ENCODE measurements at places on chromosomes 7 and 10.

DNA sequence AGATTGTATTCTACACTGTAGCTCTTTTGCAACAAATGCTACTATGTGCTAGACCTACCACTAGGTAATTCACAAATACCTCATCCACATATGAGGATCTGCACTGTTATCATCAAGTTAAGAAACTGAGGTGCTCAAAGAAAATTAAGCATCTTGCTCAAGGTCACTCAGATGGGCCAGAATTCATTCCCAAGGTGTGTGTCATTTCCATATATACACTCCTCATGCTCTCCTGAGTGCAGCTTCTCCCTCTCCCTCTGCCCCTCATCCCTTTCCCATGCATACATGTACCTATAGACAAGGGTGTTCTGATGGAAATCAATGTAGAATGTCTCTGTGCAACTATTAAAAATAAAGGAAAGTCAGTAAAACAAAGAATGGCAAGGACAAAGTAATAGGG is 146.2 kb downstream of the ZNF438 start:
- DNase-seq, result no peak

- DNase-seq, result no peak
Observed at GRCh38 chr7:142436601-142437000, 178.7 kb upstream of the PRSS58 start.

DNA sequence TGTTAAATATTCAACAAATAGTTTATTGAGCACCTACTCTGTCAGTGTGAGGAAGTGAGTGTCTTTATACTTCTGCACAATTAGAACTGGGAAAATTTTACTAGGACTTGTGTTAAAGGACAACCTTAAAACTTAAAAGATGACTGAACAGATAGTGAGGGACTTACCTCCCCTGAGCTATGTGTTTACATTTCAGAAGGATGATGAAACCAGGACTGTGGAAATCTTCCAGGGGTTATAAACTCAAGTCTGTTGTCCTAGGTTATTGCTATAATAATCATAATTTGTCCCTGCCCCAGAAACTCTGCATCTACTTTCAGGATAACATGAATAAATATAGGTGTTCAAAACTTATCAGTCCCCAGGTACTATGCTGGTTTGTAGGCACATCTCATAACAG is 261.0 kb upstream of the MKLN1 start:
- no peak for DNase-seq

DNA sequence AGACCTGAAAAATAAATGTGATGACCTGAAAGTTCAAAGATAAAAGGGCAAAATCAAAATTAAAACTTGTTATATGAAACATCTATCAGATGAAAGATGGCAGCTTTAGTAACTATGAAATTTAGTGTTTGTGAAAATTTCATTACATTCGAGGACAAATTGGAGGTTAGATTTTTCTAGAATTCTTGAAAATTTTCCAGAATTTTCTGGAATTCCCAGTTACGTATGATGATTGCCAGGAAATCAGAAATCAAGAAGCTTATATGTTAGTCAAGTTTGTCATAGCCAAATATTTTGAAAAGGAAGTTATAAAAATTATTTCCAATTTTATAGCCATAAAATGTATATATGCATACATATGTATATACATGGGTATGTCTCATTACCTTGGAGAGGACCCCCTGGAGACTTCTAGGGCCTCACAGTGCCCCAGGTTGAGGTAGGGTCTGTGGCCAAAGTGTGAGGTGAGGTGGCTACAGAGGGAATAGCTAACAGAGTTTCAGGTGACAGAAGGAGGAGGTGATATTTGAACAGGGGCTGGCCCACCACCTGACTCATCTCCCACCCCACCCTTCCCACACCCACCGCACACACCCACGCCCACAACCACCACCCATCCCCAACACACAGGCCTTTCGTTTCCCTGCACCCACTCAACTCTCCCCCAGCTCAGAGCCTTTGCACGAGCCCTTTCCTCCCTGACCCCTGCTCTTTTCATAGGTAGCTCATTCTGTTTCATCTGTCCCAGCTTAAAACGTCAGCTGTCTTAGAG is 21.5 kb downstream of the C10orf105 start:
- DNase-seq, result no peak

DNA sequence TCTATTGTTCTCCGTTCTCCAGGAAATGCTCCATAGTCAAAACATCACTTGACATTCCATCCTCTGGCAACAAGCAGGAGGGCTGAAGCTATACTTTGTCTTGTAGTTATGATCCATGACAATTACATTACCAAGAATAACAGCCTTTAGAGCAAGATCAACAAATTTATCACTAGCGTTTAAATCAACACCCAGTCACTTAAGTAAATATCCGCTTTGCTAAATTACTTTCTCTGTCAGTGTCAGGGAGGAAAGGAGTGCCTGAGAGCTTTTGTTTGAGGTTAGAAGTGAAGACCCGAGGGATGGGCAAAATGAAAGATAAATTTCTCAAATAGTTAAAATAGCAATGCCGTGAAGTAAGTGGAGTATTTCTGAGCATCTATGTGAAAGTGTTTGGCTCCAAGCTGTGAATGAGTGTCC is 236.1 kb upstream of the BMPER start:
- no peak for DNase-seq

GRCh38 chr7:28575241-28575643 is 162.9 kb downstream of the CREB5 start:
- DNase-seq, result no peak

DNA sequence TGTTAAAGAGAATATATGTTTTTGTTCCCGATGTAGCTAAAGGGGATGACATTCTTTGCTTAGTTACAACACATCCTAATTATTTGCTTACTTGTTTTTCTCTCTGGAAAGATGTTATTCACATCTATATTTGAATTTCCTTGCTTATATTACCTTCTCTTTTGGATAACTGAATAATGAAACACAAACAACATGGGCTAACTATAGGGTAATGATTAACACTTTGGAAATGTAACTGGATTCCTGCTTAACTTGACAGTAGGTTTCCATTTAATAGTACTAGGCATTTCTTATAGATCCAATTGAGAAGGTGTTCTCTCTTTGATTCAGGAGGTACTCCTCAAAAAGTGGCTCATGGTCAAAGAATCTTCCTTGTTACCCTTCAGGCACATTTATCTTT is 141.1 kb downstream of the CCSER2 start:
- DNase-seq, result peak; percentile 6

DNA sequence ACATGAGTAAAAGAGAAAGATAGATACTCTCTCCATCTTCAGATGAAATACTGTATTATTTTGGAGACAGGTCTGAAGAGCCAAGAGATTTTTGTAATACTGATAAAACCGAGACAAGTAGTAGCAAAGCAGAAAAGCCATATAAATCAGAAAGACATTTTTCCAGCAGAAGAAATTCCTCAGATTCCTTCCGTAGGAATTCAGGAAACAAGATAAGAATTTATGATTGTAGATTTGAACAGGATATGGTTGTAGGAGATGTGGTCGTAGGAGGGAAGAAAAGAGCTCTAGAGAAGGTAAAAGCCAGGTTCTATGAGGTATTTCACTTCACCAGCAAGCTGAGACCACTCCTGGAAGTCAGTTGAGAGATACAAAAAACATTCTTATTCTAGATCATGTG is 17.6 kb upstream of the AASS start:
- no peak for DNase-seq

DNA sequence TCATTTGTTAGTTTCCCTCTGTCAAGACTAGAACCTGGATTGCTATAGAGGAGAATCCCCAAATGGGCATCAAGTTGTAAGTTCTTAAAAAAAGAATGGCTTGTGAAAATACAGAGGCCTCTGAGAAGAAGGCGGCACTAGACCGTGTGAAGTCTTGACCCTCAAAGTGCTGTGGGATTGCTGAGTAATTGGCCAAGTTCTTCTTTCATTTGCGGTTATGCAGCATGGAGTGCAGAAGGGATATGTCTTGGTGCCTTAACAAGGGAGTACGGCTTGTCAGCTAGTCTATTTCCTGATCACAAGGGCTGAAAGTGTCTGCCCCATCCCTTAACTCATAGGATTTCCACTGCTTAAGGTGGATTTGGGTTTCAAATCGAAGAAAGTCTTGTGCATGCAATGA is 81.2 kb downstream of the MKX start:
- DNase-seq, result no peak

DNA sequence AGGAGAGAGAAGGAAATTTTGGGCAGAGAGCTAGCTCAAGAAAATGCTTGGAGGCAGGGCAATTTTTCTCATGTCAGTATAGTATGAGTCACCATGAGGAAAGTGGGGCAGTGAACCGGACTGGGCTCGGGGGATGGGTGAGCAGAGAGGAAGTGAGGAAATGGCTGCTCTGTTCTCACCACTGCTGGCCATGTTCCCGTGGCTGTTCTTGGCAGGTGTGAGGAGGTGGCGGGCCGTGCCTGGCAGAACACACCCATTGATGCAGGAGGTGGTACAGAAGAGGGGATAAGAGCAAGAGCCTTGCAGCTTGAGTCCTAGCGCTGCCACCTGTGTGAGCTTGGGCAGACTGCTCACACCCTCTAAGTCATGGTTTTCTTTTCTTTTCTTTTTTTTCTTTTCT is 304.4 kb upstream of the LYZL1 start:
- no peak for DNase-seq

DNA sequence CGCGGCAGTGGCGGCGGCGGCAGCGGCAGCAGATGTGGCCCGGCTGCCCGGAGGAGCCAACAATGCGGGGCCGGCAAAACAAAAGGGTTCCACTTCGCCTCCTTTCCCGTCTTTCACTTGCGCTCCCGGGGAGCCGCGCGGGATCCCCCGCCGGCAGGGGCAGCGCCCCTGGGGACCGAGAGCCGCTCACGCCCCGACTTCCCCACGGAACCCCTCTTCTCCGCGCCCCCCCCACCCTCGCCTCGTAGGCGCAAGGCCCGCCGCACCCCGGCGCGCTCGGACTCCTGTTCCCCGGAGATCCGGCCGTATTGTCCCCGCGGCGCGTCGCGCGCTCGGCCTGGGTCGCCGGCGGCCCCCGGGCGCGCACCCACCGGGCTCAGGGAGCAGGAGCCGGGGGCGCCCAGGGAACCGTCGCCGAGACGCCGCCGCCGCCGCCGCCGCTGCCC is 854 bp downstream of the CTBP2 start:
- DNase-seq, result no peak

GRCh38 chr7:157585113-157585861 is 248.5 kb downstream of the DNAJB6 start:
- DNase-seq, result no peak

GRCh38 chr7:70565721-70566370 is 566.1 kb upstream of the GALNT17 start:
- no peak for DNase-seq

DNA sequence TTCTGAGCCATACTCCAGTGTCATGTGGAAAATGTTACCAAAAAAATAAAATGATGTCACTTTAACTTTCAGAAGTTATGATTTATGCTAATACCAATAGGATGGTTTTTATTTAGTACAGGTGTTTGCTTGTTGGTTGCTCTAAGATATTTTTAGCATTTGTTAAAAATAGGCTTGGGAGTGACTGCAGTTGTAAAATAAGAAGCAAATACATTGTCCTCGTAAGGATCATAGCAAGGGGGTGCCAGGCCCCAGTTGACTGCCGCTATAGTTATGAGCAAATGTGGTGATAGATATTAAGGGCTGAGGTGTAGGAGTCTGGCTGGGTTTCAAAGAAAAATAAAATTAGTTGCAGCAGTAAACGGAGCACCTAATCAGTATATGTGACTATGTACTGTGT is 354.4 kb upstream of the BMPER start:
- no peak for DNase-seq

DNA sequence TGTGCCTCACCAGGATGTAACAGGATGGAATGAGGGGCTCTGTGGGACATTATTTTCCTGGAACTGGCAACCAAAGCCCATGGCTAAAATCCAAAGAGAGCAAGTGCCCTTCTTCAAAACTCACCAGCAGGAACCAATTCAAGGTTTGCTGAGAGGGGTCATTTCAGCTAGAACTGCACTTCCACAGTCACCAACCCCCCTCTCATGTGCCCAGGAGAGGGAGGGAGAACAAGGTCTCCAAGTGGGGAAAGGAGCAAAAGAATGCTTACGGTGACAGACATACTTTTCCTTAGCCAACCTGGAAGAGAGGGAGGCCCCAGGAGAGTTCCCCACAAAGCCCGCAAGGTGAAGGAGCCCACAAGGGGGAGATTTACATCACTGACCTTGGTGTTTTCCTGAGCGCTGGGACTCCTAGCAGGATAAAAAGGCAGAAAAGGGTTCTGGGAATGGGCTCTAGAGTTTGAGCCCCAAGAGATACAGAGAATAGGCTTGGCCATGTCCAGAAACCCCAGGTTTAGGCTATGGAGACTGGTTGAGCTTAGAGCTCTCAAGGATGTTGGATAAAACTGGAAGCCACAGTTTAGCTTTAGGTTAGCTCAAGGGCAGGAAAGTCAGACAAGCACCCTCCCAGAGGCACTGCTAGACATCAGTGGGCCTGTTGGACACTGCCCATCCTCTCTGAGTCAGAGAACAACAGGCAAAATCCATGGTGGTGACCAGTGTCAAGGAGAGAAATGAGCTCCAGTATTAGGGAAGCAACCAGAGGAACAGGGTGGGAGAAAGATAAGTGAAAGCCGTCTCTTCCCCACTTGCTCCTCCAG is 63.9 kb upstream of the GHITM start:
- DNase-seq, result no peak

DNA sequence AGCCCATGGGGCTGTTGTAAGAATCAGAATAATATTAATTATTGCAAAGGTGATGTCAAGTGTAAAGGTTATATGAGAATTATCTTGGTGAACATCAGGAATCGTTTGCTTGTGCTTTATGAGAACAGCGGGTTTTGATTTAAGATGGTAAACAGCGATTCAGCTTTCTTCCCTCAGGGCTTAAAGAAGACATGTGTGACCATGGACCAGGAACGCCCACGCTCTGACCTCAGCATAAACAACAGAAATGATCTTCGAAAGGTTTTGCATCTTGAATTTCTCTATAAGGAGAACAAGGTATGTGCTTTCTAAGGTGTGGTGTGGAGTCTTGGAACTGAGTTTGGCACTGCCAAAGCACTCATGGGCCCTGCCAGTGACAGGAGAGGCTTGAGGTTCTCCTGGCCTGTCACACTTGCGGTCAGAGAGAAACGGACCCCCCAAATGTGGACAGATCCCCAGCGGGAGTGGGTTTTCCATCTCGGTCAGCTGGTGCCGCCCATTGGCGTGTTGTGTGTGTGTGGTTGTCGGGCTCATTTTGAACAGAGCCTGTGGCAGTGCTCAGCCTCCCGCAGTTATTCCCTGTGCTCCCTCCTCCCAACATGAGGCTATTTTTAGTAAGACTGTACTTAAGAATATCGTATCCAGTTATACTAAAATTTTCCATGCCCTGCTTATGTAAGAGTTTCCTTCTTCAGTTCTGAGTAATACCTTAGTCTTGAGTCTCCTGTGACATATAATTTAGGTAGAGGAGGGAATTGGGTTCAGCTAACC is 7.2 kb downstream of the MINDY4 start:
- no peak for DNase-seq

GRCh38 chr7:68904630-68905029 is 693.6 kb upstream of the AUTS2 start:
- DNase-seq, result no peak

- DNase-seq, result no peak
Observed at GRCh38 chr7:69992938-69993337, 394.7 kb downstream of the AUTS2 start.

- DNase-seq, result no peak
Observed at GRCh38 chr7:4667776-4668509, 14.2 kb upstream of the FOXK1 start.

GRCh38 chr10:67629461-67629971 is 66.5 kb downstream of the CTNNA3 start:
- no peak for DNase-seq

Measured in right renal cortex interstitium (tissue), 3 donors.